SJSA1 (cell line): ENCODE measurements at places on chromosomes 13 and 19.

- H3K4me1 ChIP-seq, result peaks cover 7% of the 10 kb centered on the region; the same call in 1 of the 2 replicates
- H3K36me3 ChIP-seq, result no peaks in the 10 kb centered on the region
- no peak overlapping the region for H3K4me3 ChIP-seq
- H3K27ac ChIP-seq, result no peak overlapping the region
- DNase-seq, result no peak
- no peaks in the 10 kb centered on the region; the same call in 1 of the 2 replicates for H3K27me3 ChIP-seq
These were observed 41.6 kb upstream of the AMER2 start for GRCh38 chr13:25213715-25214114.

GRCh38 chr13:83905641-83906040 is 23.4 kb upstream of the SLITRK1 start:
- no peaks in the 10 kb centered on the region for H3K36me3 ChIP-seq
- no peak overlapping the region for H3K27ac ChIP-seq
- no peak for DNase-seq

- H3K4me3 ChIP-seq, result no peak overlapping the region
- no peaks in the 10 kb centered on the region for H3K36me3 ChIP-seq
- H3K27ac ChIP-seq, result no peak overlapping the region
- peak; percentile 80 for DNase-seq
These were observed 27.2 kb upstream of the CBY2 start for GRCh38 chr13:45674908-45675307.

GRCh38 chr19:16185768-16186123 is 536 bp downstream of the FAM32A start:
- H3K4me1 ChIP-seq, result peaks cover 16% of the 10 kb centered on the region
- peak; percentile 65 for DNase-seq
- H3K36me3 ChIP-seq, result peaks cover 38% of the 10 kb centered on the region
- no peaks in the 10 kb centered on the region for H3K27me3 ChIP-seq
- peak overlapping the region; percentile 59 for H3K27ac ChIP-seq

DNA sequence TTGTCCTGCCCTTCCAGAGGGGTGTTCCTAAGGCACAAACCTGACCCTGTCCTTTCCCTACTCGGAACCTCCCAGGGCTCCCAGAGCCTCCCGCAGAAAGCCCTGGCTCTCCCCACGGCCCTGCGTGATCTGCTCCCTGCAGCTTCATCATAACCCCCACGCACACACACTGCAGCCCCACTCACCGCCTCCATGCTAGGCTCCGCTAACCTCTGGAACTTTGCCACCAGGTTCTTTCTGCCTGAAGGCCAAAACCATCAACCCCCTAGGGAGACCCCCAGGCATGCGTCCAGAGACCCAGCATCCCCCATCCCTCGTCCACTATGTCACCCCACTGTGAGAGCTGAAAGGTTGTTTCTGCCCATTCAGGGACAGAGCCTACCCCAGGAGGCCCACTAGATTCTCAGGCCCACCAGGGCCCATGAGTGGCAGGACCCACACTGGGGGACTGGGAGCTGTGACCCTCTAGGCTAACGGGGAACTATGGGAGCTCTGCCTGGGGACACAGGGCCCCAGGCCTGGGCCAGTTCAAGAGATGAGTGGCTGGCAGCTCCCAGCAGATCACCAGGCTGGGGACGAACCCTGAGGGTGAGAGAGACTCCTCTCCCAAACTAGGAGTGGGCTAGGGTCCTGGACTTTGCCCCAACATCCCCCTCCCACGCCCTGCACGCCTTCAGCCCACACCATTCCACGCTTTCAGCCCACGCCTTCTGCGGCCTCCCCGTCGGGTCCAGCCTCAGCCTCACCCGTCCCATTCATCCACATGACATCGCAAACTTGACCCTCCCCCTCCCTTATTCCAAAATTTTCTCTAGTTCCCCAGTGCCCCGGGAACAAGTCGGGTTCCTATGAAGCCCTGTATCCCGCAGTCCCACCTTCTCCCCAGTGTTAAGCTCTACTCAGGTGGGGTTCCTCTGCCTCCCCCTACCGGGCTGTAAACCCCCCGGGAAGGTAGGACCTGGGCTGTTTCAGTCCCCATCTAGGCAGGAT is 33.2 kb upstream of the PNMA8B start:
- no peaks in the 10 kb centered on the region for H3K27me3 ChIP-seq
- H3K4me3 ChIP-seq, result no peak overlapping the region
- no peak overlapping the region for H3K27ac ChIP-seq
- H3K36me3 ChIP-seq, result no peaks in the 10 kb centered on the region
- DNase-seq, result no peak
- no peaks in the 10 kb centered on the region; the same call in 1 of the 2 replicates for H3K4me1 ChIP-seq

DNA sequence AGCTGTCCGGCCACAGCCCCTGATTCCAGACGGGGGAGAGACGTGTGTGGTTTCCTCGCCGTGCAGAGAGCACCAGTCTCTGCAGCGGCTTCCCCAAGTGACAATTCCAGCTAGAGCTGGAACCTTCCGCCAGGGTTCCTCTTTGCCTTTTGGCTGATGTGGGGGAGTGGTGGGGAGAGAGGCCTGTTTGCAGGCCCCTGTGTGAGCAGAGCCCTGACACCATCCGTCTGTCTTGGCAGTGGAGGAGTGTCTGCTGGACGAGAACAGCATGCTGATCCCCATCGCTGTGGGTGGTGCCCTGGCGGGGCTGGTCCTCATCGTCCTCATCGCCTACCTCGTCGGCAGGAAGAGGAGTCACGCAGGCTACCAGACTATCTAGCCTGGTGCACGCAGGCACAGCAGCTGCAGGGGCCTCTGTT is 25.0 kb downstream of the LAMP1 start:
- no peak overlapping the region for H3K27ac ChIP-seq
- no peak overlapping the region for H3K4me3 ChIP-seq
- H3K36me3 ChIP-seq, result peaks cover 39% of the 10 kb centered on the region
- no peak for DNase-seq
- H3K4me1 ChIP-seq, result no peaks in the 10 kb centered on the region

- no peak overlapping the region for H3K4me3 ChIP-seq
- H3K4me1 ChIP-seq, result peaks cover 8% of the 10 kb centered on the region
- DNase-seq, result no peak
These were observed 6.7 kb downstream of the SAFB2 start for GRCh38 chr19:5615756-5616327.

DNA sequence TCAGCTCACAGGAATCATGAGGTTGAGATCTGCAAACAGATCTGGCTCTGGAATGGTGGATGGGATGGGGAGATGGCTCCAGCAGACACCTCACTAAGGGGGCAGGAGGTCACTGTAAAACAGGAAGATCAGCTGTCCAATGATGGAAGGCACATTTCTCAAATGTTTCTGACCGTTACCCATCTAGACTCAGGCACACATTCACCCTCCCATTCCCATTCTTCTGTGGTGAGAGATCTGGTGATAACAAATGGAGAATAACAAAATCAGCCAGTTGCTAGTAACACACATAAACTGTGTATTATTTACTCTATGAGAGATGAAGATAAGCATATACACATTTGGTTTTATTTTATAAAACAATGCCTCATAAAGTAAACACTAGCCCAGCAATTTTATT is 235.9 kb downstream of the TSHZ3 start:
- H3K4me3 ChIP-seq, result no peak overlapping the region
- DNase-seq, result peak; percentile 93
- H3K4me1 ChIP-seq, result peaks cover 41% of the 10 kb centered on the region
- no peaks in the 10 kb centered on the region for H3K27me3 ChIP-seq
- peak overlapping the region; percentile 73 for H3K27ac ChIP-seq

GRCh38 chr19:19575411-19575810 is 37.3 kb downstream of the CILP2 start:
- H3K27me3 ChIP-seq, result no peaks in the 10 kb centered on the region
- no peaks in the 10 kb centered on the region for H3K4me1 ChIP-seq
- H3K4me3 ChIP-seq, result no peak overlapping the region
- H3K27ac ChIP-seq, result no peak overlapping the region

- H3K36me3 ChIP-seq, result peaks cover 30% of the 10 kb centered on the region
- H3K4me3 ChIP-seq, result no peak overlapping the region
- H3K27me3 ChIP-seq, result no peaks in the 10 kb centered on the region
- no peak for DNase-seq
- H3K27ac ChIP-seq, result no peak overlapping the region
- peaks cover 44% of the 10 kb centered on the region for H3K4me1 ChIP-seq
These were observed 3.4 kb upstream of the PTBP1 start for GRCh38 chr19:793806-794205.

- H3K27me3 ChIP-seq, result peaks cover 17% of the 10 kb centered on the region
- no peaks in the 10 kb centered on the region for H3K36me3 ChIP-seq
- no peak for DNase-seq
- no peak overlapping the region for H3K4me3 ChIP-seq
- H3K27ac ChIP-seq, result no peak overlapping the region
These were observed 58.6 kb downstream of the ERCC5 start for GRCh38 chr13:102904408-102904862.

DNA sequence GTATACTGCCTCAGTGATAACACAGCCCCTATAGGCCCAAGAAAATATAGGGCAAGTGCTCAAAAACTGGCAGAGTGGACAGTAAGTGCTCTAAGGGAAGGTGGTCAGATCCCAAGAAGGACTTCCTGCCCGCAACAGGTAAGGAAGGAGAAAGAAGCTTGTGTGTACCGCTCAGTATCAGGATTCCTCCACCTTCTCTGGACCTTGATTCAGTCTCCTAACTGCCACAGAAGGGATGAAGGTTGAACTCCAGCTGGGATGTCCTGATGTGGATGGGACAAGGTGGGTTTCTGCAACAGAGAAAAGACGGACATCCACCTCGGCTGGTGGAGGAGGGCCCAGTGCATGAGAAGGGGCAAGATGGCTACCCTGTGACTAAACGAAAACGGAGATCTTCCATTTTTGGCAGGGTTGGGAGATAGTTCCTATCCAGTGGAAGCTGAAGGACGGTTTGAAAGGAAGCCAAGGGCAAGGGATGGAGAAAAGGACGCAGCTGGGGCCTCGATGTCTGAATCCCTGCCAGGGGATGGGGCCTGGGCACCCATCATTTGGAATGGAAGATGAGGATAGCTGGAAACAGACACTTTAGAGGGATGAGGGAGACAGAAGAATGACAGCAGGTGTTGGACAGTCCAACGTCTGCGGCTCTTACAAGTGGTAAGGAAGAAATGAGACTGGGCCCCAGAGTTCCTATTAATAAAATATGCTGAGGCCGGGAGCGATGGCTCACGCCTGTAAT is 1.3 kb upstream of the ATF5 start:
- no peak overlapping the region for H3K27ac ChIP-seq
- peaks cover 79% of the 10 kb centered on the region for H3K36me3 ChIP-seq
- peaks cover 12% of the 10 kb centered on the region for H3K4me1 ChIP-seq
- no peak for DNase-seq
- H3K4me3 ChIP-seq, result peak overlapping the region; percentile 79

- peaks cover 16% of the 10 kb centered on the region for H3K4me1 ChIP-seq
- no peak overlapping the region for H3K27ac ChIP-seq
- H3K36me3 ChIP-seq, result no peaks in the 10 kb centered on the region
These were observed 15.4 kb downstream of the GTPBP3 start for GRCh38 chr19:17352608-17353280.

DNA sequence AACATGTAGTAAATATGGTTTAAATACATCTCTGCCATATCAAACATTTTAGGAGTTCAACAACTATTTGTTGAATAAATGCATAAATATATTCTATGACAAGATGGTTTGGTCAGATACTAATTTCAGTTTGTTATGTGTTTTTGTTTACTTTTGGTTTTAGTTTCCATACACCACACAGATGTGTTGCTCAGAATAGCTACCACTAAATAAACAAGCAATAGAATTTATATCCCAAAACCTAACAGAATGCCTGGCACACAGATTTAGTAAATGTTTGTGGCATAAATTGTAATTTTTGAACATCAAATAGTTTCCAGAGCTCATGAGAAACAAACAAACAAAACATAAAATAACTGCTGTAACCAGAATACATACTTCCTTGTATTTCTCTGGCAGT is 126.8 kb upstream of the ATXN8OS start:
- H3K4me3 ChIP-seq, result no peak overlapping the region
- no peak overlapping the region for H3K27ac ChIP-seq
- no peaks in the 10 kb centered on the region for H3K27me3 ChIP-seq
- no peaks in the 10 kb centered on the region for H3K36me3 ChIP-seq

- no peak overlapping the region for H3K4me3 ChIP-seq
- DNase-seq, result no peak
- H3K36me3 ChIP-seq, result no peaks in the 10 kb centered on the region
- H3K27ac ChIP-seq, result no peak overlapping the region
- no peaks in the 10 kb centered on the region for H3K27me3 ChIP-seq
These were observed 496.4 kb downstream of the FOXO1 start for GRCh38 chr13:40170091-40170490.

- DNase-seq, result no peak
- H3K4me3 ChIP-seq, result no peak overlapping the region
- peaks cover 33% of the 10 kb centered on the region for H3K4me1 ChIP-seq
- H3K27ac ChIP-seq, result peak overlapping the region; percentile 99
- no peaks in the 10 kb centered on the region for H3K36me3 ChIP-seq
- H3K27me3 ChIP-seq, result no peaks in the 10 kb centered on the region
These were observed 10.0 kb upstream of the IGFL3 start for GRCh38 chr19:46134527-46134926.

- H3K36me3 ChIP-seq, result no peaks in the 10 kb centered on the region
- no peak overlapping the region for H3K4me3 ChIP-seq
- H3K27ac ChIP-seq, result no peak overlapping the region
- DNase-seq, result no peak
- no peaks in the 10 kb centered on the region for H3K27me3 ChIP-seq
- H3K4me1 ChIP-seq, result peaks cover 3% of the 10 kb centered on the region; the same call in 1 of the 2 replicates
These were observed 177.3 kb upstream of the KL start for GRCh38 chr13:32838945-32839344.

DNA sequence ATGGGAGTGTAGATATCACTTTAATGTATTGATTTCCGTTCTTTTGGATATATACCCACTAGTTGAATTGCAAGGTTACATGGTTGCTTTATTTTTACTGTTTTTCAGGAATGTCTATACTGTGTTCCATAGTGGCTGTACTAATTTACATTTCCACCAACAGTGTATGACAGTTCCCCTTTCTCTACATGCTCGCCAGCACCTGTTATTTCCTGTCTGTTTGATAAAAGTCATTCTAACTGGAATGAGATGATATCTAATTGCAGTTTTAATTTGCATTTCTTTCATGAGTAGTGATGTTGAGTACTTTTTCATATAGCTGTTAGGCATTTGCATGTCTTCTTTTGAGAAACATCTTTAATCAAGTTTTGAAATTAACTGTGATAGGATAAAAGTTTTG is 818.6 kb downstream of the SLITRK6 start:
- no peaks in the 10 kb centered on the region for H3K4me1 ChIP-seq
- no peak overlapping the region for H3K27ac ChIP-seq
- no peak for DNase-seq
- H3K36me3 ChIP-seq, result no peaks in the 10 kb centered on the region

GRCh38 chr19:7469669-7470285 is 19.1 kb downstream of the PEX11G start:
- H3K4me1 ChIP-seq, result no peaks in the 10 kb centered on the region
- no peak overlapping the region for H3K4me3 ChIP-seq
- H3K27ac ChIP-seq, result no peak overlapping the region
- H3K27me3 ChIP-seq, result no peaks in the 10 kb centered on the region
- H3K36me3 ChIP-seq, result peaks cover 19% of the 10 kb centered on the region

- no peaks in the 10 kb centered on the region for H3K4me1 ChIP-seq
- peak overlapping the region; percentile 75 for H3K4me3 ChIP-seq
- no peak for DNase-seq
- H3K27me3 ChIP-seq, result no peaks in the 10 kb centered on the region
These were observed 731 bp downstream of the ZNF558 start for GRCh38 chr19:8831373-8831772.
